ENCODE measurements at places on chromosomes 4 and X.
A peak's percentile ranks its signal among the peaks of the same experiment; 100 is the strongest.

GRCh38 chr4:182872886-182873285 lies 44.3 kb downstream of the DCTD start:
- no peaks in the 10 kb centered on the region for H3K4me1 ChIP-seq
- H3K4me3 ChIP-seq = no peak overlapping the region
- peaks cover 21% of the 10 kb centered on the region for H3K36me3 ChIP-seq
- peak; percentile 16 for DNase-seq

- H3K4me3 ChIP-seq = no peak overlapping the region
- no peaks in the 10 kb centered on the region for H3K36me3 ChIP-seq
- H3K4me1 ChIP-seq = no peaks in the 10 kb centered on the region
- no peaks in the 10 kb centered on the region for H3K27me3 ChIP-seq
- DNase-seq = no peak
These were observed 18.5 kb downstream of the AMELX start for GRCh38 chrX:11311706-11312105.

DNA sequence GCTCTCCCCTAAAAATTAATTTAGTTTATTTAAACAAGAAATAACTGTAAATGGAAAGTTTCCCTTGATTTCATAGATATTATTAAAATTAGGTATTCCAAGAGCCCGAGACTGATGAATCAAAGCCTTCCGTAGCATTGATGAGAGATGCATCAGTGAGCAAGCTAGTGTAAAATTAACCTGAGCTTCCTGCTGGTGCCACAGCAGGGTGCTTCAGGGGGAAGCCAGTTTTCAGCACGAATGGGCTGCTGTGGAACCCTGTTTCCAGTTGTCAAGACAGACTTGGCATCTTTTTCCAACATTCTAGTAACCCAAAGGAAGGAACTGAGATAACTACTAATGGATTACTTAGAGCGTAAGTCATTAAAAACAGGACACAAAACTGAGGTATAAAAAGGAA lies 221.7 kb downstream of the RBMX2 start:
- H3K4me3 ChIP-seq = no peak overlapping the region
- DNase-seq = no peak
- no peaks in the 10 kb centered on the region for H3K27me3 ChIP-seq
- peaks cover 7% of the 10 kb centered on the region for H3K36me3 ChIP-seq
- no peak overlapping the region for H3K27ac ChIP-seq

DNA sequence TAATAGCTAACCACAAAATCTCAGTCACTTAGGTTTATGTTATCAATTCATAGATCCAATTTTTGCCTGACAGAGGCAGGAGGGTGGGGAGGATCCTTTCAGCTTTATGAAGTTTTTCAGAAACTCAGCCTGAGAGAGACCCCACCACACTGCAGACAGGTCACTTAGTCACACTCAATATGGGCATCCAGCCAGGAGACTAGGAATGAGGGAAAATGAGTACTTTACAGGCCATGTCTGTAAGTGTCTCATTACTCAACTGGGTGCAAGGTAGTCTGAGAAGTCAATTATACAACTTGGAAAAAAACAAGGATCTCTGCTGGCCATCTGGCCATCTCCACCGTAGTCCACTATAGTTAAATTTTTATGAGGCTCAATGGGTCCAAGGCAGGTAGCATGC lies 365.9 kb downstream of the INPP4B start:
- no peaks in the 10 kb centered on the region for H3K36me3 ChIP-seq
- H3K4me1 ChIP-seq = no peaks in the 10 kb centered on the region
- no peak for DNase-seq
- no peaks in the 10 kb centered on the region for H3K27me3 ChIP-seq
- H3K4me3 ChIP-seq = no peak overlapping the region
- no peak overlapping the region for H3K27ac ChIP-seq
